HepG2 (cell line): ENCODE measurements at places on chromosomes 13 and 19. TPM values are rescaled to one million over a fixed set of nuclear protein-coding genes. Genes with fewer than 3 reads are reported as not detected.

GRCh38 chr19:42075616-42076379, at the start of gene ZNF574:
Gene ZNF574, plus strand, starts transcription at chr19:42076166. Its CDS starts 2,441 bp downstream, at chr19:42078607.
- DNase-seq, result peak; percentile 98

DNA sequence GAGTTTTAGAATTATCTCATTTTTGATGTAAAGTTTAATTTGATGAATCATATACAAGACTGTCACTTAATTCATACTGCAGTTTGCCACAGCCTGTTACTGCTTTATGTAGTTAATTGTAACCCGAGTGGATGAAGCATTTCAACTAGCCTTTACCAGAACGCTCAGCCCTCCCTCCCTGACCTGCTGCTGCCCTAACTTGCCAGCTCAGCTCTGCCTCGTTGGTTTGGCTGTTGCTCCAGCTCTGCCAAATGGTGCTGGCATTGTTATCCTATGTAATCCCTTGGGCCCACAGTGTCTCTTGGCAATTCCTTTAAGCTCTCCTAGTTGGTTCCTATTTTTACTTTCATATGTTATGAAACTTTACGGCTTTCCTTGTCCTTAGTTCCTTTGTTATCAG, 113.3 kb downstream of the LMO7 start:
- no peak for DNase-seq

- no peak for DNase-seq
Observed at GRCh38 chr13:43742911-43743310, 43.9 kb downstream of the ENOX1 start.

Gene PDE4A
- 4.1 TPM in 2 replicates for polyA plus RNA-seq

Gene CEACAM4
- not detected in 2 replicates for polyA plus RNA-seq

Gene MAP2K2
- 70.3 and 88.1 TPM in 2 replicates for polyA plus RNA-seq

Gene FUT6
- polyA plus RNA-seq, result 27.7 and 53.3 TPM in 2 replicates

Gene KLK14
- polyA plus RNA-seq, result not detected in 2 replicates
